ENCODE measurements at places on chromosomes 12 and 14.

- no peak for DNase-seq
These were observed 775.7 kb downstream of the SLC6A15 start for GRCh38 chr12:84136862-84137367.

GRCh38 chr12:49039421-49040363, 20.9 kb downstream of the KMT2D start:
- no peak for DNase-seq

DNA sequence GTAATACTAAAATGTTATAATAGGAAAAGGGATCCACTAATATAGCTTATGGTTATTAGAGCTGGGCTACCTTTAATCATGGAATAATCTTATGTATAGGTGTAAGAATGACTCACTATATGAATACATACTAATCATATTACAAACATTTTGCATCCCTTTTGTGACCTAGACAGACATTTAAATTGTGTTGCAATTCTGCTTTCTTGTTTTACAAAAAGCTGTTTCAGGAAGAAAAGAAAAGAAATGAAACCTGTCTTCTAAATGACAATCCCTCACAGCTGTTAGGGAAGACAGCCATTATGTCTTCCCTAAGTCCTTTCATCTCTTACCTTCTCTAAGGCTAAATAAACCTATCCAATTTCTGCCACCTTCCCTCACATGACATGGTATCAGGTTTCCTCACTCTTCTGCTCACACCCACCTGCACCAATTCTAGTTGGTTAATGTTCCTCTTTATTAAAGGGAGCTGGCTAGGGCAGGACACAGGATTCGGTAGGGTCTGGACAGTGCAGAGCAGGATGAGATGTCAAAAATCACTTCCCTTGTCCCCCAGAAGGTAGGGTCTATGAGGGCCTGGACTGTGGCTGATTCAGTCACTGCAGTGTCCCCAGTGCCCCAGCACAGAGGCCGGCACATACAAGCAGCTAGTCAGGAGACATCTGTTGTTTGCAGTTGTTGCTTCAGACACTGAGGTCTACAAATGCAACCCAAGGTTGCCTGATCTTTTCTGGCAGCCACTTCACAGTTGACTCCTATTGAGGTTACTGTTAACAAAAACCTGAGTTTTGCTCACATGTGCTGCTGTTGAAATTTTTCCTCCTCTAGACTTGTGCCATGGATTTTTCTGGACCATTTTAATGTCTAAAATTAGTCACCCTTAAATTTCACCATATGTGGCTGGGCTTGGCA, 3.7 kb downstream of the DHRS7 start:
- DNase-seq, result no peak

DNA sequence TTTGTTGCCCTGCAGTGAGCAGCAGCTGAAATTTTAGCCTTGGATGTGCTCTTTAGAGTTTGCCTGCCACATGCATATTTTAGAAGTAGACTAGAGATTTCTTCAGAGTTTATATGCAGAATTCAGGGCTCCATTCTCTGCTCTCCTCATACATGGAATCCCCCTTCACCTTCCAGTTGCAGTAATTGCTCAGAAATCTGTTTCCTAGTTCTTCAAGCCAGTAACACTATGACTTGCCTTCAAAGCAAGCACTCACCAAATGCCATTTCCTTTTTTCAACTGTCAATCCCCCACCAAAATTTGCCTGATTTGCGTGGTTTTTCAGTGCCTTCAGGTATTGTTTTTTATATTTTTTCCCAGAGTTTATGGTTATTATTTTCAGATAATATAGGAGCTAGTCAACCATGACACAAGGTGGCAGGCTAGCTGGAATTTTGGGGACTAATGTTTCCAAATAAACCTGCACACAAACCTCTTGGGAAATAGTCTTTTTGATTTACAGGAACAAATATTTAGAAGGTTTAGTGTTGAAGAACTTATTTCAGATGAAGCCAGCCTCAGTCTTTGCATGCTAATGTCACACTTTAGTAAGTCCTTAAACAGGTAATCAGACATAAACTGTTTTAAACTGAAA, 79.2 kb downstream of the ASCL1 start:
- no peak for DNase-seq

- peak; percentile 30 for DNase-seq
These were observed 40.3 kb downstream of the MAP1LC3B2 start for GRCh38 chr12:116599285-116600136.

DNA sequence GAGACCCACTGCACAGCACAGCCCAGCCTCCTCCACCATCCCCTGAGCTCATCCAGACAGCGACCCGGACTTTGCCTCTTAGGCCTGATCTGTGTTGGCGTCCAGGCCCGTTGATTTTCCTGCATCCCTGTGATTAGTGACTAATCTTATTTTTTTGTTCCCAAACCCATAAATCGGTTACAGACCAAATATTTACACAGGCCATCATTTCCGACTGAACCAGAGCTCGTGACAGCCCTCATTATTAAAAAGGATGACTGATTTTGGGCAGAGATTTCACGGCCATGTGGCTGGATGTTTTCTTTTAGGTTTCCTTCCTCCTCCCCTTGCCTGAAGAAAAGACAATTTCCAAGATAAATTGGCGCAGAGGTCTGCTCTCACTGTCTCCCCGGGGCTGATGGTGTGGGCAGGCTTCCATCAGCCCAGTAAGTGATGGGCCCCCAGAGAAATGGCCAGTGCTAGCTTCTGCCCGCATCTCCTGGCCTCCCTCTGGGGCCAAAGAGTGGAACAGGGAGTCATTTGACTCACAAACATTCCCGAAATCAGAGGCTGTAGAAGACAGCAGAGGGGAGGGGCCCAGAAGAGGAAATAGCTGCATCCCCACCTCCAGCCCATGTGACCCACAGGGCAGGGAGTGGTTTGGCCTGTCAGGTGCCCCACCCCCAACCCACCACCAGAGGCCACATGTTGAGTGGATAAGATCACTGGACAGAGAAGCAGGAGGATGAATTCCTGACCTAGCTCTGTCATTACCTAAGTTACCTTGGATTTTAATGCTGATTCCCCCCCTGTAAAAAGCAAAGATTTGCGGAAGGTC, 283.5 kb downstream of the KSR2 start:
- no peak for DNase-seq

DNA sequence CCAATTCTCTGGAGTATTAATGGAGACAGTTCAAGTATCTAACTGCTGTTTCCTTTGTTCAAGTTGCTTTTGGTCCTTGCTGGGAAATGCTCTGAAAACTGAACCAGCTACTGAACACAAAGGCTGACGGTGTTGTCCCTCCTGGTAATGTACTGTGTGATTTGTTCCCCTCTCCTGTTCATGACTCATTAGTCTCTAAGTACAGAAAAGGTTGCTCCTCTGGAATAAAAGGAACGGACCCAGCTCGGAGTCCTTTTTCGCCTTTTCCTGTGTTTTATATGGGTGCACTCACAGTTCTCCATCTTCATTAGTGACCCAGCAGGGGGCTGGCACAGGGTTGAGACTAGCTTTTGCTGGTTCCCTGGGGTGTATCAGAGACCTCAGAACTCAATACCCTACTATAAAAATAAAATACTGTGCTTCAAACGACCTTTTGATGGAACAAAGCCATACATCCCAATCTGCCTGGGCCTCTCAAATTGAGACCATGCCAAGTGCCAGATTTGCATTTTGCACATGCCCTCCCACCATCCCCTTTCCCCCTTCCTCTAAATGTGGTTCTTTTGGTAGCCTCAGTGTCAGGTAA, 269.7 kb downstream of the RAD51B start:
- no peak for DNase-seq

DNA sequence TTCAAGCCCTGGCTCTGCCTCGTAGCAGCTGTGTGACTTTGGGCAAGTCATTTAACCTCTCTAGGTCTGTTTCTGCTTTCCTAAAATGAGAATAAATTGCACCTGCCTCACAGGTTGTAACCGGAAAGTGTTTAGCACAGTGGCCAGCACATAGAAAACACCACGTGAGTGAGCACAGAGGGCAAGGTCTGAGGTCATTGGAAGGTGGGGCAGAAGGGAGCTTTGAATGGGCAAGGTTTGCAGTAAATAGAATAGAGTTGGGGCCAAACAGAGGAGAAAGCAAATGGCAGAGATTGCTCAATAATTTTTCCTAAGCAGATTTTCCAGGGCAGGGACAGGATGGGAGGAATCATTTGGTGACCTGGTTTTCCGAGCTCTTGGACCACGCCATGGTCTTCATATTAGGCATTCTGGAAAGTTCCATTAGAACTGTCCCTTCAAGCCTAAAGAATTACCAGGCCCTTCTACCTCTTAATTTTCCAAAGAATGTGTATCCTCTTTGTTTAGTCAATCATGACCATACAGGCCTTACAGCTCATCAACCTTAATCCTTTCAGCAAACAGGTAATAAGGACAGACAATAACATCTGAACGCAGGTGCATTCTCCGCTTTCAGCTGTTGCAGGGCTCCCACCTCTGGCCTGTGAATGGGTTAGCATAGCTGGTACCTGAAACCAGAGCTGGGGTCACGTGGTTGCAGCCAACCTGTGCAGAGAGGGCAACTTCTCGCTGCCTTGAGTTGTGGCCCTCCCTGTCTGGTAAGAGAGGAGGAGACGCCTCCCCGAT, 53.8 kb downstream of the VWF start:
- no peak for DNase-seq

DNA sequence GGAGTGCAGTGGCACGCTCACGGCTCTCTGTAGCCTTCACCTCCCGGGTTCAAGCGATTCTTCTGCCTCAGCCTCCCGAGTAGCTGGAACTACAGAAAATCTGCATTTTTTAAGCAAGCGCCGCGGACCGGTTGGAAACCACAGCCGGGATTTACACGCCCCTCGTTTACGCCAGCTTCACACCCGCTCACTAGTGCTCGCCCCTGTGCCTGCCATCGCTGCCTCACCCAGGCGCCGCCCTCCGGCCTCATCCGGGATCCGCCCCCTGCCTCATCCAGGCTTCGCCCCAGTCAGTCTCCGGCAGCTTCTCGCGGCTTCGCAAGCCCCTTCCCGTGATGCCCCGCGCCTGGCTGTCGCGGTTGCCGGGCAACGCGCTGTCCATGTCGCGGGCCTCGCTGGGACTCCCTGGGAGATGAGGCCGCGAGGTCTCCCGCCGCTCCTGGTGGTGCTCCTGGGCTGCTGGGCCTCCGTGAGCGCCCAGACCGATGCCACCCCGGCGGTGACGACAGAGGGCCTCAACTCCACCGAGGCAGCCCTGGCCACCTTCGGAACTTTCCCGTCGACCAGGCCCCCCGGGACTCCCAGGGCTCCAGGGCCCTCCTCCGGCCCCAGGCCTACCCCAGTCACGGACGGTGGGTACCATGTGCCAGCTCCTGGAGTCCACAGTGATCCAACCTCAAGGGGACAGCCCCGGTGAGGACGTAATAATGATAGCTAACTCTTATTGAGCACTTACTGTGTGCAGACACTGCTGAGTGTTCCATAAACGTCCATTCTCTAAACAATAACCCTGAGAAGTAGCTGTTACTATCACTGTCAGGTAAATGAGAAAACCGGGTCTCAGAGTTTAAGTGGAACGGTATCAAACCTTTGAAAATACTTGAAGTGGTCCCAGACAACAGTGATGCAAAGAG, at the start of gene TCTN1:
TSS of gene TCTN1 (plus strand) at position 359 of the 914 bp plus-strand sequence. CDS start at position 413, 54 bp downstream.
- DNase-seq, result peak; percentile 92

GRCh38 chr14:100092832-100093231, 27.6 kb downstream of the EVL start:
- DNase-seq, result no peak

DNA sequence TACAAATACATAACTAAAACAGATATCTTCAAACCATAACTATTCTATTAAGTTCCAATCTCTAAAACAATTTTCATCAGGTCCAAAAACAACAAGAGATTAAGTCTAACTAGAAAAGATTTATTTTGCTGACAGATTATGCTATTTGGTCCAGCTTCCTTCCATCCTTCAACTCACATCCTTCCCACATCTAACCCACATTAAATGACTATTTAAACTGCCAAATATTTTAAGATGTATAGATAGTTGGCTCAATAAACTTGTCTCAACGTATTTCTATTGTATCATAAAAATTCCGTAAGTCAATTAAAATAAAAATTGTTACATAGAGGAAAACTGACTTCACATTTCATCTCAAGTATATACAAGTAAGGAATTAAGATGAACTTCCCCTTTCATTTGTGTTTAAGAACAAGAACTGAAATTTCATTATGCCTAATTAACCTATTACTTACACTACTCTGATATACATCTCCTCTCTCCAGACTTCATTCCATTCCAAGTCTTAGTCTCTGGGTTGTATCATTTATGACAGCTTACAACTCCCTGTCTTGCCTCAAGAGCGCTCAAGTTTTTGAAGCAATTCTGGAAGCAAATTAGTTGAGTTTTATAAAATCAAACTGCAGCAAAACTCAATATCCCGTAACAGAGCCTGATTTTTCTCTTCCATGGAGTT, 25.4 kb downstream of the PAWR start:
- DNase-seq, result no peak

DNA sequence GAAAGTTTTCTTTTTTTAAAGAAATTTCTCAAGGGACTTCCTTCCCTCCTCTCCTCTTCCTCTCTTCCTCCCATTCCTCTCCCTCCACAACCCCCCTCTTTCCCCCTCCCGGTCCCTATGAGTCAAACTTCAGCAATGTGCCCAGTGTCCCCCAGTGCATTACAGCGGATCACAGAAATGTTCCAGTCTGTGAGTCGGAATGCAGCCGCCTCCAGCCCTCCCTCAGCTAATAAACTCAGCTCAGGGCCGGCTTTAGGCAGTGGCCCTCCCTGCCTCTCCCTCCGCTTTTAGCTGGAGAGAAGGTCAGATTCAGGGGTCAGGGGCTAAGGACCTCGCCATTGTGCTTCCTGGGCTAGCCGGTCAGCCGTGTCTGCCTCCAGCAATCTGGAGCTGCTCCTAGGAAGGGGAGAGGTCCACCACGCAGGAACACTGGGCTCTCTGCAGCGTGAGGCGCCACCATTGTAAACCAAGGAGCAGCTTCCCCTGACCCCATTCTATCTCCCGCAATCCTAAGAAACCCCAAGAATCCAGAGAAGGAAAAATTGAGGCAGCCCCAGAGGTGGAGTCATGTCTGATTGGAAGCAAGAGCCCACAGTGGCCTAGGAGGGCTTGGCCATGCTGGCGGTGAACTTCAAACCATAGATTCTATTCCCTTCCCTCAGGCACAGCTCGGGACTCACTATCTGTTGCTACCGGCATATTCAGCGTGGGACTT, 1.1 kb upstream of the HDAC7 start:
- DNase-seq, result no peak

GRCh38 chr12:20105943-20106342, 262.4 kb upstream of the PDE3A start:
- DNase-seq, result no peak

- no peak for DNase-seq
These were observed 68.8 kb upstream of the PRIMA1 start for GRCh38 chr14:93857081-93857480.

GRCh38 chr14:38469156-38469555, 213.3 kb upstream of the CLEC14A start:
- DNase-seq, result no peak

DNA sequence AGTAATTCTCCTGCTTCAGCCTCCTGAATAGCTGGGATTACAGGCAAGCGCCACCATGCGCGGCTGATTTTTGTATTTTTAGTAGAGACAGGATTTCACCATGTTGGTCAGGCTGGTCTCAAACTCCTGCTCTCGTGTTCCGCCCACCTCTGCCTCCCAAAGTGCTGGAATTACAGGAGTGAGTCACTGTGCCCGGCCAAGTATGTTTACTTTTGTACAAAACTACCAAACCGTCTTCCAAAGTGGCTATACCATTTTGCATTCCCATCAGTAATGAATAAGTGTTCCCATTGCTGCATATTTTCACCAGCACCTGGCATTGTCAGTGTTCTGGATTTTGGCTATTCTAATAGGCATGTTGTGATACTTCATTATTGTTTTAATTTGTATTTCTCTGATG, 8.4 kb upstream of the KRT6A start:
- DNase-seq, result no peak

GRCh38 chr12:45216230-45216982, 511 bp downstream of the ANO6 start:
- peak; percentile 24 for DNase-seq

All from stimulated activated CD8-positive, alpha-beta memory T cell treated with anti-CD3 and anti-CD28 coated beads, Interleukin-2, amount 100 ng/mL, for 1 hour (primary cell).